ENCODE measurements at places on chromosomes 7 and 10.
A peak's percentile ranks its signal among the peaks of the same experiment; 100 is the strongest.

DNA sequence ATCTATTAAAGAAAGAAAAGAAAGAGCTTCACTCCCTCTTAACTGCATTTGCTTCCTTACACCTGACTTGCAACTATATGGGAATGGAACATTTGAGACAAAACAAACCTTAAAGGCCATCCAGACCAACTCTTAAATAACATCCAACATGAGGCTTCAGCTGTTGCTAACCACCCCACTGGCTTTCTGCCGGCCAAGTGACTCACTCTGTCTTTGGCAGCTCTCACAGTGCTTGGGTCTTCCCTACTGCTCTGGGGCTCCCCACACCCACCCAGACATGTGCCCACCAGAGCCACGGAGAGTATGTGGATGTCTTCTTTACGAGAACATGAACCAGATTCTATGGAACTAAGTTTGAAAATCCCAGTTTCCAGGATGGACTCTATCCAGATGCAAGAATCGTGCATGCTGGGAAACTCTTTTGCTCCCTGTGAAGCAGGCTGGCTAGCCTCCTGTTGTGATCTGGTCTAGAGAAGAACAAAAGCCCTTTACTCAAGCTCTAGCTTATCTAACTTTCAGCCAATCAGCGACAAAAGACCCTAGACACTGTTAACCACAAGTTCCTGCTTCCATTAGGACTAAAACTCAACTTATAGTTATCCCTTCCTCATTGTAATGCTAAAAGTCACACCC lies 245.7 kb downstream of the TCERG1L start:
- DNase-seq, result no peak

DNA sequence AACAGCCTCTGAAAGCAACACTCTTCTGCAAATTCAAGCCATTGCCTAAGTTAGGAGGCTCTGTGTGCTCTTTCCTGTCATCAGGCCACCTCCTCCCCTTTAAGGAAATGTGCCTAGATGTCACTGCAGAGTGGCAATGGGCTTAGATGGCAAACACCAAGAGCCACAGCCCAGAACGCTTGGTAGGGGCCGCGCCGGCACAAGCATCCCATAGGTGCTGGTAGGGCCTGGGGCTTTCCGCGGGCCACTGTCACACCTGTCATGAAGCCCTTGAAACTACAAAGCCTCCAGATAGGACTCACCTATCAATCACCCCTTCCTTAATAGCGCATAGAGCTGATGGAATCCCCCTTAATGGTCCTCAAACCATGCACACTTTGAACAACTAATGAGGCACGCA lies 299.9 kb downstream of the GRID1 start:
- no peak for DNase-seq

GRCh38 chr7:150972023-150972468 lies 6.1 kb downstream of the KCNH2 start:
- no peak for DNase-seq

GRCh38 chr10:130895161-130895560 lies 416.4 kb downstream of the TCERG1L start:
- DNase-seq, result no peak

- peak; percentile 68 for DNase-seq
These were observed 7.9 kb downstream of the ZNF22 start for GRCh38 chr10:45008524-45009161.

DNA sequence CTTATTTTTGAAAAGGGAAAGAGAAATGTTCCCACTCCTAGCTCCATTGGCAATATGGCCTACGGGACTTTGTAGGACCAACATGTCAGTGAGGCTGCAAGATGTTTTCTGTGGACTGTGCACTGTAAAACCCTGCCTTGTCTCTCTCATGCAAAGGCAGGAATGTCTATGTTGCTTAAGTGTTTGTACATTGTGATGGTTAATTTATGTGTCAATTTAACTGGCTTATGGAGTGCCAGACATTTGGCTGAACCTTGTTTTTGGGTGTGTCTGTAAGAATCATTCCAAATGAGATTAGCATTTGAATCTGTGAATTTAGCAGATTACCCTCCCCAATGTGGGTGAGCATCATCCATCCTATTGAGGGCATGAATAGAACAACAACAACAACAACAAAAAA lies 4.1 kb upstream of the PCLO start:
- DNase-seq, result no peak

- no peak for DNase-seq
These were observed 47.2 kb upstream of the CCDC3 start for GRCh38 chr10:13048762-13049161.

DNA sequence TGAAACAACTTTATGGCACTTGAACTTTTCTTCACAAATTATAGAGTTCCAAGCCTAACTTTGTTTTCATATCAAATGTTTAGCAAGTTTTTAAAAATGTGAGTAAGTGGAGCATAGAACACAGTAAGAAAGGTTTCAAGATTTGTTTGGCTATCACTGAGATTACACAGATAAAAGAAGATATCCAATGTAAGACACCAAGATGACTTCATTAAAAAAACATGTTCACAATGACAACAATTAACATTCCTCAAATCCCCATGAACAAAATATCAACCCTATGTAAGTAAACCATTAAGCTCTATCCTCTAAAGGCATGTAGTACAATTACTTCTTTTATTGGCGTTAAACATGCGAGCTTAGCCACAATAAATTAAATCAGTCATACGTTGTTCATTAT lies 129.7 kb downstream of the RELN start:
- DNase-seq, result no peak

DNA sequence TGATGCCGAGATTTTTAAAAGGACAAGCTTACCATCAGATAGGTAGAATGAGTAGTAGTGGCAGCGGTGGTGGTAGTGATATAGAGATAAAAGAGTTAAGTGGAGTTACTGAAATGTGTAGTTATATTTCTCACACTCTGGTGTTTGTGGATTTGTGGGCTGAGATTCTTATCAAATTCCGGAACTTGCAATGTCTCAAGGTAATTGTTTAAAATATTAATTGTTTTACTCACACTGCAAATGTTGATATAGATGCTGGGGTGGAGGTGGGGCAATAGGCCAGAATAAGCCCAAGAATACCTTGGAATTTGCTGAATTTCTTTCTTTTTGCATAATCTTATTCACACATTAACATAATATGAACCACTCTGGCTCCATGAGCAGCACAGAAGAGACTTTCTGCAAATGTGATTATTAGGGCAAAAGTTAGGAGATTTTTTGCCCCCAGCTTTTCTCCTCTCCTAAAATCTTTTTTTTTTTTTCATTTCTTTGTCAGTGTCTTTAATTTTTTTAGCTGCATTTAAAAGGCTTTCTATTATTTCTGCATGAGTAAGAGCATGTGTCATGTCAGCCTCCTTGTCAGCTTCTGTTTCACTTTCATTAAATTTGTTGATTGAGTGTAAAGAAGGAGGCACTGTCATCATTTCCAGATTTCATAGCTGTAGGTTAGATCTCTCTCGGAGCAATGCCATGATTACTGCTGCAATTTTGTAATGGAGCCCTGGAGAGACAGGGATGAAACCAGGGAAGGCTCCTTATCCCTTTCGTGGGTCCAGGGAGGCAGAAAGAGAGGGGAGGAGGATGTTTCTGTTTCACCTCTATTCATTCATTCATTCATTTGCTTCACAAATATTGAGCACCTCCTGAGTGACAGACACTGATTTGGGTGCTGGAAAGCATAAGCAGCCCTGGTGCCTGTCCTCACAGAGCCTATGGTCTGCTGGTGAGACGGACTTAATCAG lies 13.1 kb upstream of the SGMS1 start:
- peak; percentile 64 for DNase-seq

- DNase-seq, result peak; percentile 61
These were observed 19.9 kb downstream of the KLF6 start for GRCh38 chr10:3765146-3765545.

- DNase-seq, result no peak
These were observed 20.0 kb downstream of the PYROXD2 start for GRCh38 chr10:98394851-98395440.

- DNase-seq, result peak; percentile 30
These were observed 74.7 kb upstream of the ITGB1 start for GRCh38 chr10:33032654-33033151.

DNA sequence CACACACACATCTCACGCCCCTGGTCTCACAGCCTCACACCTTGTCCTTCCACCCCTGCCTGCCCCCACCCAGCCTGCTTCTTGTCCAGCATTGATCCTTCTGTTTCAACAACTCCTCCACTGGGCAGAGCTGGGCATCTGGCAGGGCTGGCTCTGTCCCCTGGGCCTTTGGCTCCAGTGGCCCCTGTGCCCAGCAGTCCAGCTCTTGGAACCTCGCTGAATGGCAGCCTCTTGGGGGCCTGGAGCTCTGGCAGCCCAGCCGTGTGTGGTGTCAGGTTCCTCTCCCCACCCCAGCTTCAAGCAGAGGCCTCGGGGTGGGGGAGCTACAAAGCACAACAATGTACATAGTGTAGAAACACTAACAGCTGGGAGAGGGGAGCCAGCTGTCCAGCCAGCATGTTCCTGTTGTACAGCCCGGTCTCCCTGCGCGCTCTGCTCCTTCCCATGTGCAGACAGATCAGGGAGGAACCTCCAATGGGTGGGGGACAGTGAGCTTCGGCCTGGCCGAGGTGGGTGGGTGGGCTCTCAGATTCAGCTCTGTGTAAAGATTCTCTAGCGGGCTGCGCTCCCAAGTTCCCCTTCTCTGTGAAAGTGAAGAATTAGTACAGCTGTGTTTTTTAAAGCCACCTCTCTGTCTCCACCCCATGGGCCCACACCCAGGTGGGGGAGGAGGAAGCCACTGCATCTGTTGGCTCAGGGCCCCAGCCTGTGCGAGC lies 19.4 kb downstream of the ZMIZ2 start:
- DNase-seq, result peak; percentile 58

DNA sequence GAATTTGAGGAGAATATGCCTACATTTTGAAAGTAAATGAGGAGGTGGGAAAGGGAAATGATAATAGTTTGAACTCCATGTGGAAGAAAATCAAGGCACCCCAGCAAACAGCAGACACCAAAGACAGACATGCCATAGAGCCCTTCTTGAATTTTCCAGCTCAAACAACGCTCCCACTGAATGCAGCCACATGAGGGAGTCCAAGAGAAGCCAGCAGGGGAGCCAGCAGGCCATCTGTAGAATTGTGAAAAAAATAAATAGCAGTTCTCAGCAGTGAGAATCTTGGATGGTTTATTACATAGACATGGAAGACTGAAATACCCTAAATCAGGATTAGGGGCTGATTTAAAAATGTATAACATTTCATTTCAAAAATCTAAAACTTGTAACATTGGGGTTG lies 1567.3 kb upstream of the LRRTM3 start:
- DNase-seq, result no peak

DNA sequence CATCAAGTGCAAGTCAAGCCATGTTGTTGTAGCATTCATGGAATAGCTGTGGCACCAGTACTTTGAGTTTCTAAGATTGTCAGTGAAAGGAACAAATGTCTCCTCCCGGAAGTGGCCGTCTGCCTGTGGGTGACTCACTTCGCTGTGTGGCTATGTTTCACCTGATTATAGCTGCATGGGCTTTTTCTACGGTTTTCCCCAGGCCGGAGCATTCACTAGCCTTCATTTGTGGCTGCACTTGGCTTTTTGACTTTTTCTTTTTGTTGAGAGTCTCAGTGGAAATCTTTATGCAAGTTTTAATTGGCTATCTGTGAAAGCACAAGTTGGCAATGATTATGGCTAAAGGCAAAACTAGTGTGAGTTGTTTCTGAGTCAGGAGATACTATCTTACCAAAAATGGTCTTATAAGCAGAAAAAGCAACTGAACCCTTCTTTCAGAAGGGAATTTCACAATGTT lies 35.0 kb downstream of the SRI start:
- DNase-seq, result no peak

- DNase-seq, result no peak
These were observed 3.0 kb downstream of the DOCK1 start for GRCh38 chr10:126908225-126908624.

- no peak for DNase-seq
These were observed 244.5 kb downstream of the GATA3 start for GRCh38 chr10:8298896-8299570.

GRCh38 chr7:2452074-2452507 lies 24.1 kb downstream of the GRIFIN start:
- DNase-seq, result no peak

DNA sequence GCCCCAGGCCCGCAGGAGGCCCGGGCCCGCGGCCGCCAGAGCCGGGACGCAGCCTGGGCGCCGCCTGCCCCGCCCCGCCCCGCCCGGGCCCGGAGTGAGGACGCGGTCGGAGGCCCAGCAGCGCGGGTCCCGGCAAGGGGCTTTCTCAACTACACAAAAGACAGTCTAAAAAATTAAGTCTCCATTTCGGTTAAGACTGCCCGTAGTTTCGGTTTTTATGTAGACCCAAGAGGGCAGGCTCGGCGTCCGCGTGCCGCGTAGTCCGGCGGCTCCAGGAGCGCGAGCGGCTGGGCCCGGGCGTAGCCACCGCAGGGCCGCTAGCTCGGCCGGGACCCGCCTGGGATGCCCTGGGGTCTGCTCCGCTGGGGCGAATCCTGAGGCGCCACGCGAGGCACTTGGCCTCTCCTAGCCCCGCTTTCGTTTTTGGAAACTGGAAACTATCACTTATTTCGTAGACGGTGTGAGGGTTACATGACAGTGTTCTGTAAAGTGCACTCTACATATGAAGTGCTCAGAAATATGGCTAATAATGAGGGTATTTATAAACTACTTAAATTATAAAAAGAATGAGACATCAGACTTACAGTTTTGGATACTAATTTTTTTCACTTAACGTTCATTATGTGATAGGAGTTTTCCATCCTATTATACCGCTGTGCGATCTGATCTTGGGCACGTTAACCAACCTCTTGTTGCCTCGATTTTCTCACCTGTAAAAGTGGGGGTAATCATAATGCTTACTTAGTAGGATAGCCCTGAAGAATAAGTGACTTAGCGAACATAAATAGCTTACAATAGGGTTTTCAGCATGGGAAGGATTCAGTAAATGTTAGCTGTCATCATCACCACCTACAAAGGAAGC lies 573 bp downstream of the BLVRA start:
- DNase-seq, result peak; percentile 32

GRCh38 chr7:31102973-31103850 lies 51.1 kb downstream of the ADCYAP1R1 start:
- DNase-seq, result no peak

DNA sequence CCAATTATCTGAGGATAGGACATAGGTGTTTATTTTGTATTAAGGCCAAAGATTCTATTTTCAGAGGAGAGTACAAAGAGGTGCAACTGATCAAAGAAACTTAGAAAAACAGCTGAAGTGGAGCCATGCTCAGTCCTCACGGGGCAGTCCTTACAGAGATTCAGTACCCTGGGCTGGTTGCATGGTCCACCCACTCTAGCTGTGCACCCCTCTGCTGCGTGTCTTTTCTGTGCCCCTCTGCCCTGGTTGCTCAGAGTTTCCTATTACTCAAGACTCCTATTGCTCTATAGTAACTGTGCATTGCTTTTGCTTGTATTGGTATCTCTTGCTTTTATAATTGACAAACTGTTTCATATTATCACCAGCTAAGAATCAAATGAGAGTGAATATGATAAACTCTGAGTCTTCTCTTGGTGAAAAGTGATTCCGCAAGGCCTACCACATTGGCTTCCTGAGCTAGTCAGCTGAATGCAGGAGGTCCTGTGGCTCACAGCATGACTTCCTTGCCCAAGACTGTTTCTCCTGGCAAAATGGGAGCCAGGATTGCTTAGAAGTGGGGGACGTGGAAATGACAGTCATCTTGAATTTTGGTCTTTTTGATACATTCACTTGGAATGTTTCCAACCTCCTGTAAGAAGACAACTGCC lies 137.0 kb downstream of the GLCCI1 start:
- no peak for DNase-seq

- peak; percentile 22 for DNase-seq
These were observed 5.7 kb downstream of the AUTS2 start for GRCh38 chr7:69603937-69604494.

- no peak for DNase-seq
These were observed 170.3 kb downstream of the SEMA3E start for GRCh38 chr7:83478616-83479015.
